Right lung (tissue), 10 donors: ENCODE measurements at places on chromosomes 16 and 17. TPM values are rescaled to one million over a fixed set of nuclear protein-coding genes. Genes with fewer than 3 reads are reported as not detected.

DNA sequence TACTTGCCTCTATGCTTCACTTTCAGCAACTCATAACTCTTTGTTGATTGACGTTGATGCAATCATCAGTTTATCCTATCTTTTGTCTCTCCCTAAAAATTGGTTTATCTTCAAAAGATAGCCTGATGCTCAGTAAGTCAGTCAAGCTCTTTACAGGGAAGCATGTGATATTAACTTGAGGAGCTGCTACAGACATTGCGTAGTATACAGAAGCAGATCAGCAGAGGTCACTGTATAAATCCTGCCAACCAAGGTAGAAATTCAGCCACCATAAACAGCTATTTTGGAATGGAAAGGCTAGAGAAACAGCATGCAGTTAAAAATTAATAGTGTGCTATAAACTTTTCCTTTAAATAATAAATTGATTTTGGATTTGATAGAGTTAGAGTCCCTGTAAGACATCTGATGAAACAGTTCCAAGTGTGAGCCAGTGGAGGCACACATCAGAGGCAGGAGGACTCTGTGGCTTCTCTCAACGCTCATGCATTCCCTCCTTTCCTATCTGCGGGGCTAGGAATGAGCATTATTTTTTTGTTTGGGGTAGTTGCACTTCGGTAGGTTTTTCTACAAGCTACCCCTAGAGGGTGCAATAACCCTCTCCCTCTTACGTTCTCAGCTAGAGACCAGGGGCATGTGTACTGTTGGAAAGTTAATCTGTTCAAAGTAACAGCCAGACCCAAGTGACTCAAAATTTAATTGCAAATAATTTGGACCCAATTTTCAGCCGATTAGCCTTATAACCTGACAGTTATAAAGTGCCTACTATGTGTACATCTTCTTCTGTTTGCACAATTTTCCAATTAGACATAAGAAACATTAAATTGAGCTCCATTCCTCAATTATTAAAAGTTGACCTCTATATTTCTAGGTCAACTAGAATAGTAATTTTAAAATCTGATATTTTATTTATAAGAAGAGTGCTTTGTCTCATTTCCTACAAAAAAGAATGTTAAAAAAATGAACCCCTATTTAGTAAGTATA is 647.7 kb upstream of the SOX9 start:
- peak; percentile 26 for DNase-seq

Gene FAM83G
- 3.7 TPM for polyA plus RNA-seq

GRCh38 chr17:61834610-61835009 is 28.7 kb downstream of the BRIP1 start:
- no peak for DNase-seq

- DNase-seq, result no peak
Observed at GRCh38 chr16:10870137-10870776, 6.7 kb upstream of the CIITA start.

- peak; percentile 26 for DNase-seq
Observed at GRCh38 chr16:30526137-30526822, at the start of gene ZNF768. Gene ZNF768, minus strand, starts transcription at chr16:30526566. Its CDS starts 153 bp downstream, at chr16:30526413.

- no peak for DNase-seq
Observed at GRCh38 chr16:63442246-63442645, 1406.0 kb upstream of the CDH8 start.

GRCh38 chr16:7336742-7337141 is 4.1 kb downstream of the RBFOX1 start:
- no peak for DNase-seq
